OCI-M1 (cell line): ENCODE measurements at places on chromosomes 4 and X.

- peak; percentile 43 for DNase-seq
Measured at GRCh38 chr4:89939994-89940393, 45.3 kb downstream of the MMRN1 start.

DNA sequence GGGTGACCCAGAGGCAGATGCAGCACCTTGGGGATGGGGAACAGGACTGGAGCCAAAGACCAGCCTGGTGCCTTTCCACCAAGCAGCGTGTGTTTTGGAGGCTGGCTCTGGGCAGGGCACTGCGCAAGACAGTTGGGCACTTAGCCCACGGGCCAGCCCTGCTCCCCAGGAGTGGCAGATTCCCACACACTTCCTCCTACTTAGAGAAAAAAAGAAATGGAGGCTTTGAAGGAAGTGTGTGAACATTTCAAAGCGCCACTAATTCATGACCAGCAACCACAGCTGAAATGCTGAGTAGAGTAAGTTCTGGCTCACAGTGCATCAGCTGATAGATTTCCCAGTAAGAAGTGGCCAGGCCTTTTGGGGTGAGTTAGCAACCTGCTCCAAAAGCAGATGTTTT, 54.9 kb upstream of the LGI2 start:
- no peak for DNase-seq

DNA sequence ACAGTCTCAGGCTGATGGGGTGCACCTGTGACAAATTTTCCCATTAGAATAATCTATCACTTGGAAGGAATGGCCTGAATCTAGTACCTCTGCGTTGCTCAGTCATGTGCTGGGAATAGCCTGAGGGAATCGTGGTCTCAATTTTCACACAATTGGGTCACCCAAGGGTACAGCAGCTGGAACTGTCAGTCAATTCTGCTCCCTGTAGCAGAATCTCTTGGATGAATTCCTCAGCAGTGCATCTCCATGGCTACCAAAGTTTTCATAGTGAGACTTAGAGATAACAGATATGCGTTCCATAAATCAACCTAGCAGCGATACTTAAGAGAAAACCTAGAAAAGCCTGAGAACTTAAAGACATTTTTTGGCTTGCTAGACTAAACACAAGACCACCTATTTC, 288.7 kb upstream of the CTSO start:
- no peak for DNase-seq

DNA sequence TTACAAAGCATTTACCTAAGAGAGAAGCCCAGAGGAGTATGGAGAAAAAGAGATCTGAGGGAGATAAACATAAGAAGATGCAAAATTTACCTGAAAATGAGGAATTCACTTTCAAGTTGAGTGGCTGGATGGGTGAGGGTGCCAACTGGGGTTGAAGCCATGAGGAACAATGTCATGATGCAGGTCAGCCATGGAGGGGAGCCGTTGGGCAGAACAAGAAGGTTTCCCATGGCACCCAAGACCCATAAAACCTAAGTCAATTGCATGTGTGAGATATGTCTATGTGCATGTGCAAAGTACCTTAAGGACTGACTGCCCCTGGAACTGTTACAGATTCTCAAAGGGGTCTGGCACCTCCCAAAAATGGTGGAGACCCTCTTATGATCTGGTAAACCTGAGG, 46.6 kb upstream of the PRRG1 start:
- DNase-seq = peak; percentile 57

DNA sequence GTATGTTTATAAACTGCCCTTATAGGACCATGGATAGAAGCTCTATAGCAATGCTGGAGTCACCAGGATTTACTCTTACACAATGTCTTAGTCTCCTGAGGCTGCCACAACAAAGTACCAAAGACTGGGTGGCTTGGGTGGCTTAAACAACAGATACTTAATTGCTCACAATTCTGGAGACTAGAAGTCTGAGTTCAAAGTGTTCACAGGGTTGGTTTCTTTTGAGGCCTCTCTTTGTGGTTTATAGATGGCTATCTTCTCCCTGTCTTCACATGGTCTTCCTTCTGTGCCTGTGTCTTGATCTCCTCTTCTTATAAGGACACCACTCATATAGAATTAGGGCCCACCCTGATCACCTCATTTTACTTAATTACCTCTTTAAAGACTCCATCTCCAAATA, 2.0 kb upstream of the TRPC3 start:
- peak; percentile 24 for DNase-seq

DNA sequence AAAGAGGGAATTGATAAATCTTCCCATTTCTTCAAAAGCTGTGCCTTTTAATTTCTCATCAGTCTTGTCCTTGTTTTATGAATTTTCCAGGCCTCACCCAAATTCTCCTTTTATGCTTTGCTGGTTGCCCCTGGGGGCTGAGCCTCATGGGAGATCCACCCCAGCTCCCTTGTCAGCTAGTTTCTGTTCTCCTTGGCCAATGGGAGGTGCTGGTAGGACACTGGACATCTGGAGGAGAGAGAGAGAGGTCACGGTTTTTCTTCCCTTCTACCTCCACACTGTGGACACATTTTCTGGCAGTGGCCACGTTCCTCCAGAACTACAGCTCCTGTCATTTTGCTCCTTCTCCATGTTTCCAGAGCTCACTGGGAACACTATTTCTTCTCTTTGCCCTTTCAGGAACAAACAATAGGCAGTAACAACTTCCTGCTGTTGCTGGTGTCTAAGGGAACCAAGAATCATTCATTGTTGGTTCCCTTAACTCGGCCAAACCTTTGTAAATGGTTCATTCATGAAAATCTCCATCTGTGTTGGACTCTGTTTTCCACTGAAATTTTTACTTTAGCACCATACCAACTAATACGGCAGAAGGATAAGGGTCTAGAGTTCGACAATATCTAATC, 334.5 kb downstream of the GPAT3 start:
- no peak for DNase-seq
